ENCODE measurements at places on chromosomes 1 and 21. TPM values are rescaled to one million over a fixed set of nuclear protein-coding genes. Genes with fewer than 3 reads are reported as not detected.

ZNF648 gene
- 0.06 TPM for total RNA-seq

MACO1 gene
- 17.2 TPM for total RNA-seq

OR2L13 gene
- total RNA-seq, result 0.12 TPM

TTF2 gene
- 2.9 TPM for total RNA-seq

CCDC30 gene
- not detected for total RNA-seq

WNT9A gene
- total RNA-seq, result 0.37 TPM

GJA4 gene
- not detected for total RNA-seq

FNDC10 gene
- total RNA-seq, result 0.85 TPM

CATSPERE gene
- total RNA-seq, result not detected

GJA9 gene
- not detected for total RNA-seq

TTC22 gene
- total RNA-seq, result not detected

ACTL8 gene
- 0.06 TPM for total RNA-seq

OR2L8 gene
- not detected for total RNA-seq

ATP1B1 gene
- total RNA-seq, result 49.2 TPM

SLC30A10 gene
- not detected for total RNA-seq

FCGR3B gene
- not detected for total RNA-seq

SHC1 gene
- total RNA-seq, result 163 TPM

SPRTN gene
- total RNA-seq, result 14.7 TPM

ACKR1 gene
- not detected for total RNA-seq

DPT gene
- 0.15 TPM for total RNA-seq

ADORA1 gene
- 0.47 TPM for total RNA-seq

SNIP1 gene
- 12.9 TPM for total RNA-seq
